GM23338 (cell line): ENCODE measurements at places on chromosomes 11 and 22.

GRCh38 chr11:67442504-67443404 lies 522 bp downstream of the CORO1B start:
- no peak for DNase-seq

- no peak for DNase-seq
Measured at GRCh38 chr11:100672498-100673033, 14.5 kb upstream of the ARHGAP42 start.

DNA sequence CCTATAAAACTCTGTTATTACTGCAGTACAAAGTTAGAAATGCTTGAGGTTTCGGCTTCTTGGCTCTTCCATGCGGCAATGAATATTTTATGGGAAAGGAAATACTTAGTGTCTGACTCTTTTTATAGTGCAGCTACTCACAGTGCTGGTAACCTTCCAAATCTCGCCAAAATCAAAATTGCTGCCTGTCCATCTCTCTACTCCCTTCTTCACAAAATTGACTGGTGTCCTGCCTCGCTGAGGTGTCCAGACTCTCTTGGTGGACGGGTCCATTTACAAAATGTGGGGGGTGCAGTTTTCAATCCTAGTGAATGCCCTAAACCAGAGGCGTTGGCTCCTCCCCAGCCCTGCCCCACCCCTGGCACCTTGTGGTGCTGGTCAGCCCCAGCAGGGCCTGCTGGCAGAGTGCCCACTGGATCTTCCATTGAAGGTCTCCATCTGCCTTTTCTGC lies 73.5 kb downstream of the ZBTB16 start:
- no peak for DNase-seq

GRCh38 chr11:122751292-122752070 lies 86.8 kb upstream of the CRTAM start:
- DNase-seq: no peak

GRCh38 chr11:130121445-130121978 lies 38.1 kb upstream of the ST14 start:
- DNase-seq: no peak
